A549 treated with AZD2906 at 1 μM for 4 hours (cell line): ENCODE measurements at places on chromosomes 5 and 9. TPM values are rescaled to one million over a fixed set of nuclear protein-coding genes. Genes with fewer than 3 reads are reported as not detected.

Gene CDC25C
- 8.7 to 12.0 TPM (median 9.2 TPM) in 5 replicates for total RNA-seq

Gene CBY3
- total RNA-seq, result not detected in 5 replicates

Gene PCDHGB2
- total RNA-seq, result 0.05 to 0.08 TPM (median 0.07 TPM) in 5 replicates

Gene GAPVD1
- total RNA-seq, result 11.1 to 16.4 TPM (median 14.1 TPM) in 5 replicates

Gene IFNA8
- not detected in 5 replicates for total RNA-seq

Gene BHMT2
- total RNA-seq, result not detected in 5 replicates

Gene PCDHGA6
- 0.11 to 0.28 TPM (median 0.24 TPM) in 5 replicates for total RNA-seq

Gene PCDHGA7
- total RNA-seq, result 0.71 to 1.2 TPM (median 0.76 TPM) in 5 replicates

Gene FOXI1
- not detected in 5 replicates for total RNA-seq

Gene NFIL3
- 8.9 to 10.4 TPM (median 9.7 TPM) in 5 replicates for total RNA-seq

Gene SVEP1
- 1.5 to 1.8 TPM (median 1.7 TPM) in 5 replicates for total RNA-seq

Gene NUTM2F
- 0.02 TPM in 1 of 5 replicates, not detected in the others for total RNA-seq

Gene UBQLN1
- 99.5 to 121 TPM (median 105 TPM) in 5 replicates for total RNA-seq

Gene DMGDH
- total RNA-seq, result 0.29 TPM in 1 of 5 replicates, not detected in the others

Gene ADRA1B
- total RNA-seq, result 21.8 to 24.5 TPM (median 23.0 TPM) in 5 replicates

Gene TMEM232
- 0.10 to 0.34 TPM (median 0.27 TPM) in 4 of 5 replicates, not detected in the other for total RNA-seq

Gene PBX3
- 10.7 to 12.4 TPM (median 11.8 TPM) in 5 replicates for total RNA-seq

Gene HBEGF
- 5.7 to 7.7 TPM (median 6.5 TPM) in 5 replicates for total RNA-seq

Gene MCC
- 0.14 to 0.27 TPM (median 0.16 TPM) in 5 replicates for total RNA-seq

Gene MRPL50
- 12.6 to 18.8 TPM (median 13.8 TPM) in 5 replicates for total RNA-seq

Gene DDX41
- 84.0 to 122 TPM (median 112 TPM) in 5 replicates for total RNA-seq

Gene PCDHGA12
- 0.01 TPM in 1 of 5 replicates, not detected in the others for total RNA-seq

Gene LYRM7
- total RNA-seq, result 3.1 to 6.7 TPM (median 4.5 TPM) in 5 replicates

Gene CTSV
- total RNA-seq, result 13.0 to 15.3 TPM (median 14.2 TPM) in 5 replicates

Gene CHD1
- 21.1 to 43.0 TPM (median 21.3 TPM) in 5 replicates for total RNA-seq

Gene TMED7
- total RNA-seq, result 43.8 to 58.1 TPM (median 49.2 TPM) in 5 replicates

Gene PLEKHG4B
- total RNA-seq, result 1.00 to 2.0 TPM (median 1.7 TPM) in 5 replicates

Gene ZNF883
- 0.64 to 0.77 TPM (median 0.67 TPM) in 5 replicates for total RNA-seq

Gene TAF1L
- total RNA-seq, result 0.01 TPM in 3 of 5 replicates, not detected in the others

Gene PCDHGB7
- total RNA-seq, result 0.03 to 0.13 TPM (median 0.07 TPM) in 3 of 5 replicates, not detected in the others

Gene SPATA31D4
- not detected in 5 replicates for total RNA-seq

Gene BTNL9
- 0.70 to 1.1 TPM (median 0.84 TPM) in 5 replicates for total RNA-seq

Gene OTP
- total RNA-seq, result 0.03 to 0.12 TPM (median 0.09 TPM) in 5 replicates

Gene IFNA4
- not detected in 5 replicates for total RNA-seq

Gene OXCT1
- 2.6 to 3.2 TPM (median 2.7 TPM) in 5 replicates for total RNA-seq

Gene TMCO6
- 10.6 to 14.5 TPM (median 12.3 TPM) in 5 replicates for total RNA-seq

Gene OGN
- not detected in 5 replicates for total RNA-seq

Gene RPL37
- 2,664 to 2,779 TPM (median 2,727 TPM) in 5 replicates for total RNA-seq

Gene RAB24
- total RNA-seq, result 20.6 to 26.7 TPM (median 23.9 TPM) in 5 replicates

Gene MARCHF11
- not detected in 5 replicates for total RNA-seq

Gene LHX3
- total RNA-seq, result 0.07 to 0.08 TPM (median 0.08 TPM) in 4 of 5 replicates, not detected in the other

Gene GRM6
- not detected in 5 replicates for total RNA-seq

Gene CENPK
- 24.2 to 31.2 TPM (median 25.5 TPM) in 5 replicates for total RNA-seq

Gene MARVELD2
- total RNA-seq, result 2.0 to 3.7 TPM (median 2.5 TPM) in 5 replicates

Gene TTC1
- 61.9 to 69.2 TPM (median 63.5 TPM) in 5 replicates for total RNA-seq

Gene C8G
- total RNA-seq, result 0.87 to 1.4 TPM (median 1.3 TPM) in 5 replicates

Gene SLC46A2
- total RNA-seq, result 0.02 TPM in 1 of 5 replicates, not detected in the others

Gene RNF130
- total RNA-seq, result 35.3 to 45.9 TPM (median 42.7 TPM) in 5 replicates

Gene FOXD4L5
- total RNA-seq, result 0.03 to 0.08 TPM (median 0.06 TPM) in 3 of 5 replicates, not detected in the others

Gene LMNB1
- total RNA-seq, result 53.6 to 77.2 TPM (median 55.2 TPM) in 5 replicates

Gene TOR1B
- total RNA-seq, result 22.3 to 23.8 TPM (median 22.9 TPM) in 5 replicates

Gene EGFLAM
- total RNA-seq, result 0.21 to 0.39 TPM (median 0.23 TPM) in 5 replicates

Gene GZMA
- not detected in 5 replicates for total RNA-seq

Gene C5orf34
- total RNA-seq, result 3.6 to 5.4 TPM (median 4.2 TPM) in 5 replicates

Gene FAM169A
- 4.1 to 6.9 TPM (median 6.3 TPM) in 5 replicates for total RNA-seq

Gene FCN2
- total RNA-seq, result not detected in 5 replicates

Gene LCN1
- total RNA-seq, result 0.17 to 0.26 TPM (median 0.20 TPM) in 3 of 5 replicates, not detected in the others

Gene TMEM174
- not detected in 5 replicates for total RNA-seq
